Retina (tissue), 1 donor: ENCODE measurements at places on chromosomes 2 and 18.

DNA sequence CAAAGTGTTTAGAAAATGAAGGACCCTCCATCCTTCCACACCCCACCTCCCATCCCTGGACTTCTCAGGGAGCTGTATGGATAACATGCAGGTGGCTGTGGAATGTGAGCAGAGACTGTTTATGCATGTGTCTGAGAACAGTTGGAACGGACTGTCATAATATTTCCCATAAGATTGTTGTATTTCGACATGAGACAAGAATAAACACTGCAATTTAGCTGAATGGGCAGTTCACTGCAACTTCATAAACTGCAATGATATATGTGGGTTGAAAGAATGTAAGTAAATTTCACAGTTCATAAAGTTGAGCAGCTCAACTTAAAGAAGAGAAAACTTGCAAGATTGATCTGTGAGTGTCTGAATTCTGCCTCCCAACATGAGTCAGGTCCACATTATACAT is 74.6 kb downstream of the MEP1B start:
- DNase-seq, result no peak

- no peak for DNase-seq
These were observed 684.3 kb downstream of the KCNJ3 start for GRCh38 chr2:155382776-155383175.

- DNase-seq, result peak; percentile 73
These were observed 510.3 kb downstream of the RNF144A start for GRCh38 chr2:7427293-7428060.

GRCh38 chr2:220162320-220162719 is 534.9 kb downstream of the SLC4A3 start:
- DNase-seq, result no peak

- no peak for DNase-seq
These were observed 78.9 kb upstream of the SPRED2 start for GRCh38 chr2:65511306-65511705.

DNA sequence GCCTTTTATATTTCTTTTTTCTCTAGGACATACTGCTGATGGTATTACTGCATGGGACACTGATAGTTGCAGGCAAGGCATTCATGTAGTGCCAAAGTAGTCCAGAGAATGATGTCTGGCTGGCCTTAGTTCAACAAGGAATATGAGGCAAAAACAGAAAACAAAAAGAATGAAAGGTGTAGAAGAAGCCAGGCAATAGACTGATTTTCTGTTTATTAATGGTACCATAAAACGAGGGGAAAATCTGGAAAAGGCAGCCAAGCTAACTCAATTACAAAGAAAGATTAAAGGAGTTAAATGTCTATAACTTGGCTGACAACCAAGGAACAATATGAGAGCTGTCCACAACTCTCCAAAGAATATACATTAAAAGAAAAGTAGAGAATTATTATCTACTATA is 284.9 kb downstream of the ZEB2 start:
- no peak for DNase-seq

GRCh38 chr2:171420728-171421563 is 12.8 kb downstream of the METTL8 start:
- no peak for DNase-seq

DNA sequence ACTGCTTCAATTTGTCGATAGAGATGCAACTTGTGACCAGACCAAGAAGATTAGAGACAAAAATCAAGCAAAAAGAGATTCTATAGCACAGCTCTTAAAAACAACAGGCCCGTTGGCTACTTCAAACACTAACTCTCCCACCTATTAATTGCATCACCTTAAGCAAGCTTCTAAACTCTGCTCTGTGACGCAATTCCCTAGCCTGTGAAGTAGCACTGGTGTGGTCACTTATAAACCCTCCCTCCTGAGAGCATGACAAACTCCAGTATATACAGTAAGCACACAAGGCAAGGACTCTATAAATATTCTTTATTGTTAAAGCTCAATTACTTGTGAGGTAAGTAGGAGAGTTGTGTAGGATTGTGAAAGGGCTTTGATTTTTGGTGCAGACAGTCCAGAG is 72.3 kb downstream of the CMPK2 start:
- no peak for DNase-seq

GRCh38 chr2:209523041-209523740 is 99.3 kb downstream of the MAP2 start:
- no peak for DNase-seq
